ENCODE measurements at places on chromosomes 3 and 15.

DNA sequence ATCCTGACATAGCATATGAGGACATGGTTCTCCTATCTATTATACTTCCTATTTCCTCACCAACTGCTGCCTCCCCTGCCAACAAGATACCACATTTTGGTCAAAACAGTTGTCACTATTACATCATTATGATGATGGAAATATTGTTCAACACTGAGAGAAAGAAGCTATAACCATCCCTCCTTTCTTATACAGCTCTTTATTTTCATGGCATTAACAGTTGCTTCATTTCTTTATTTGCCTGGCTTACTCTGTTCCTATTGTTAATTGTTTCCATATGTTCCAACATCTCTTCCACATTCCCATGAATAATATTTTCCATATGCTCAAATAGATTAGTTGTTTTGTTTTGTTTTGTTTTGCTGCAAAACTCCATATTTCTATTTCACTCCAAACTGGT, 40.8 kb upstream of the FILIP1L start:
- DNase-seq = no peak

DNA sequence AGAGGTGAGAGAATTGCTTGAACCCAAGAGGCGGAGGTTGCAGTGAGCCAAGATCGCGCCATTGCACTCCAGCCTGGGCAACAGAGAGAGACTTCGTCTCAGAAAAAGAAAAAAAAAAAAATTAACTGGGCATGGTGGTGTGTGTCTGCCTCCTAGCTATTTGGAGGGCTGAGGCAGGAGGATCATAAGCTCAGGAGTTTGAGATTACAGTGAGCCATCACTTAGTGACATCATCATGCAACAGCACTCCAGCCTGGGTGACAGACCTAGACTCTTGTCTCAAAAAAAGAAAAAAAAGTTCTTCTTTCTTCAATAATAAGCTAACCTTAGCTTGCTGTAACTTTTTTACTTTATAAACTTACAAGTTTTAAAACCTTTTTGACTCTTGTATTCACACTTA, 99.8 kb downstream of the SLMAP start:
- DNase-seq = no peak

- no peak for DNase-seq
Measured at GRCh38 chr15:29675791-29676301, 146.4 kb downstream of the TJP1 start.

GRCh38 chr3:112074616-112075497, 11.3 kb upstream of the C3orf52 start:
- peak; percentile 68 for DNase-seq

DNA sequence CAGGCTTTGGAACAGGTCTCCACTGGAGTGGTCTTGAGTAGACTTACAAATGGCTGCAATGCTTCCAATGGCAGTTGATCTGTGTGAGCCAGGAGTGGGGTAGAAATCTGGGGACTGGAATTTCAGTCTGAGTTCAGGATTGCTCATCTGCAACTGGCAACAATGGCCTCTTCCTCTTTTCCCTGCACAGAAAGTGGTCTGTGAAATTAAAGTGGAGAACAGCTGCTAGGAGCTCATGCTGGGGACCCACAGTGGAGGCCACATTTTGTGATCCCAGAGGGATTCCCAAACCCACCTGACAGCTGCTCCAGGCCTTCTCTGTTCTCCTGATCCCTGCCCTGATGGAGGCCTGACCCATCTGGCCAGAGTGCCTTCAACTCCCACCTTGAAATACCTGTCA, 49.6 kb downstream of the CEMIP start:
- DNase-seq = no peak

- peak; percentile 82 for DNase-seq
Measured at GRCh38 chr15:35545824-35546510, at the start of gene DPH6. TSS of gene DPH6 (minus strand) at chr15:35546165. CDS start at chr15:35546141, 24 bp downstream.

DNA sequence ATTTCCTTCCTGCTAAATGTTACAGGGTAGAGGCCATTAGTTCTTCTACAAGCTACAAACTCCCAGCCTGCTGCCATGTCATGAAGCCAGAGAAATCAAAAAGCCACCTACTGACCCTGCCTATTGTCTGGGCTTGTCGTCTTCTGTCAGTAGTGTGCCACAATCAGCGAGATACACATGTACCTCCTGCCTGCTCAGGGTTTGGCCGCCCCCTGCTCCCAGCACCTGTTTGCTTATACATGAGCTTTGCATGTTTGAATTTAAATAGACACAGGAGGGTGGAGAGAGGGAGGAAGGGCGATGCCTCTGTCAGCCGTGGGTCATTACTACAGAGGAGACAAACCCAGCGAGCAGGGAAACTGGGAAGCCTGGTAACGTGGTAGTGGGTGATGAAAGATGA, 106.1 kb downstream of the ROBO2 start:
- peak; percentile 4 for DNase-seq

DNA sequence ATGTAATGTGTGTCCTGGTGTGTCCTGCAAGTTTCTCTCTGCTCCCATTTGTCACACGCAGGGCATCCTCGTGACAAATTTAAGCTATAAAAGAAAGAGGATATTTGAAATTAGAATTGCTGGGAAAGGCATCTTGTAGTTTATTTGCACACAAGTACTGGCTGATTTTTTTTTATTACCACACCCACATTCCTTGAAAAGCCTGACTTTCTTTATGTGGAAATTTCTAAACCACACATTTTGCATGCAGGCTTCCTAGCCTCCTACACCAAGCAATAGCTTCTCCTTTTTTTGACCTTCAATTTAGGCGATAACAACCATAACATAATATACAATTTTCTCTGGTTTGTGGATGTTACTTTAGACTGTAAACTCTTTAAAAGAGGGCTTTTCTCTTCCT, 126.1 kb downstream of the SERPINI1 start:
- no peak for DNase-seq

DNA sequence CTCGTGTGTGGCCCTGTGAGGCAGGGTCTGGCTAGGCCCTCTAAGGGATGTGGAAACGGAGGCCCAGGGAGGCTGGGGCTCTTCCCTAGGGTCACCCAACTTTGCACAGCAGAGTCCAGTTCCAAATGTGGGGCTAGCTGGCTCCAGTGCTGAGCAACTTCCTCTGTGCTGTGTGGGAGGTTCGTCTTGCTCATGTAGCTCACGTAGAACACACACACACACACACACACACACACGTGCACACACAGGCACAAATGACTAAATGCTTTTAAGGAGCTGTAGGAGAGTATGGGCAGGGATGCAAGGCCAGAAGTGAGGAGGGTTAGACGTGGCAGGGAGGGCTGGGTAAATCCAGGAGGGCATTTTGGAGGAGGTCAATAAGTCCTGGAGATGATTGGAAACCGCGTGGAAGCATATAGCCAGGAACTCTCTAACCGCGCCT, 213.8 kb downstream of the RPLP1 start:
- no peak for DNase-seq

DNA sequence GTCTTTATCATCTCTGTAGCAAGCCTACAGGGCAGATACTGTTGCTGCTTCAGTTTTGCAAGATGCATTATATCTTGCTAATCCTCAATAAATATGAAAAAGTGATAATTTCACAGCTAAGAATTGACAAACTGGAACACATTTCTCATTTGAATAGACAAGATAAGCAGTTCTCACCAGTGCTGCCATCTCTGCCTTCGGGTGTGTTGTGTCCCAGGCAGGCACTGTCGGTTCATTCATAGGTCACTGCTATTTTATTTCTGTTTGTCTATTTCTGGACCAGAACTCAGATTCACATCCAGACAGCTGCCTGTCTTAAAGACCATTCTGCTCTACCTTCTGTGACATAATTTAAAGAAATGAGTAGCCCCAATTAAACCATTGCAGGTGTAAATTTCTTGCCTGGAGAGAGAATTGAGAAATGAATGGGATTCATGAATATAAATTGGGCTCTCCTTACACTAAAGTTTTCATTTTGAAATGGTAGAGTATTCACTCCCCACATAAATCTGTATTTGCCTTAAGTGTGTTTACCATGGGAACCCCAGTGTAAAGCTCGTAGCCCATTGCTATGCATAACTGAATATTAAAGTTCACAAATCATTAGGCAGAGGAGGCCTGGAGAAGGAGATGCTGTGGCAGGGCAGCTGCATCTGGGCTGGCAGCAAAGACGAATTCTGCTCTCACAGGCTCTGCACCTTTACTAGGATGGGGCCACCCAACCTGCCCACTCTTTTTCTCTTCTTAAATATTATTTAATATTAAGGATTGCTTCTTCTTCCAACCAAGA, 149.9 kb downstream of the ARPP21 start:
- no peak for DNase-seq

GRCh38 chr15:86743283-86743903, 663.7 kb downstream of the AGBL1 start:
- DNase-seq = no peak

All from NCI-H345 (cell line).